ENCODE measurements at places on chromosomes 16 and 17. TPM values are rescaled to one million over a fixed set of nuclear protein-coding genes. Genes with fewer than 3 reads are reported as not detected.
A peak's percentile ranks its signal among the peaks of the same experiment; 100 is the strongest.

GGNBP2 gene
- total RNA-seq, result 53.3 TPM

TPPP3 gene
- 0.20 TPM for total RNA-seq

GRCh38 chr16:636206-637080 is at the start of gene METTL26:
TSS of gene METTL26 (minus strand) at chr16:636305. CDS start at chr16:636290, 15 bp downstream.
- peak; percentile 92 for DNase-seq

GRCh38 chr17:66275651-66276050 is 26.8 kb upstream of the PRKCA start:
- DNase-seq, result peak; percentile 80

DNA sequence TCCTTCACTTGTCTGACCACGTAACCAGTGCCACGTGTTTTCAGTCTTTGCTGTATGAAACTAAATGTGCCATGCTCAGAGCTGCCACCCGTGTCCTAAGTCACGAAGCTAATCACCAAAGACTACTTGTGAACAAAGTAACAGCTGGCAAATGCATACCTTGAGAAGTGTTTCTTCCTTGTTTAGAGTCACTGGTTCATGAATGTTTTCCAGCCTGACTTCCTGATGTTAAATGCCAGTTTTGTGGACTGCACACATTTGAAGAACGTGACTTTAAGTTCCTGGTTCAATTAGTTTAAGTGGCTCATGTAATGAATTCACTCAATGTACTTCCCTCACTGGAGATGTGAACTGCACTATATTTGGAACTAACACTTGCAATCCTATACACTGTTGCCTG is 19.9 kb upstream of the KPNB1 start:
- DNase-seq, result no peak

- DNase-seq, result peak; percentile 79
Observed at GRCh38 chr16:89827383-89828198, 684 bp upstream of the SPIRE2 start.

GRCh38 chr16:78705694-78706093 is 606.2 kb downstream of the WWOX start:
- DNase-seq, result peak; percentile 82

All from HepG2 (cell line).